ENCODE measurements at places on chromosomes 13 and 19.

DNA sequence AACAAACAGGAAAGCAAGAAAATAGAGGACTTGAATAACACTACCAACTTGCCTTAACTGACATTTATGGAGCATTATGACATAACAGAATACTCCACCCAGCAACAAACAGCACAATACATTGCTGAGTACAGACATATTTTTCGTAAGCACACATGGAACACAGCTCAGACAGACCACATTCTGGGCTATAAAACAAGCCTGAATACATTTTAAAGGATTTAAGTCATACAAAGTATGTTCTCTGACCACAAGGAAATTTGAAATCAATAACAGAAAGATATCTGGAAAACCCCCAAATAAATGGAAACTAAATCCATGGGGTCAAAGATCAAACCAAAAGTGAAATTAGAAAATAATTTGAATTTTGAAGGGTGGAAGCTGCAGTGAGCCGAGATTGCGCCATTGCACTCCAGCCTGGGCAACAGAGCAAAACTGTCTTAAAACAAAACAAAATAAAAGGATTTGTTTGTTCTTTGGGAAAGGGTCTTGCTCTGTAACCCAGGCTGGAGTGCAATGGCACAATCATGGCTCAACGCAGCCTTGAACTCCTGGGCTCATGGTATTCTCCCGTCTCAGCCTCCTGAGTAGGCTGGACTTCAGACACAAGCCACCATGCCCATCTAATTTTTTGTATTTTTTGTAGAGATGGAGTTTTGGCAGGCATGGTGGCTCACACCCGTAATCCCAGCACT, 5.6 kb downstream of the ZDHHC20 start:
- peak; percentile 77 for DNase-seq

DNA sequence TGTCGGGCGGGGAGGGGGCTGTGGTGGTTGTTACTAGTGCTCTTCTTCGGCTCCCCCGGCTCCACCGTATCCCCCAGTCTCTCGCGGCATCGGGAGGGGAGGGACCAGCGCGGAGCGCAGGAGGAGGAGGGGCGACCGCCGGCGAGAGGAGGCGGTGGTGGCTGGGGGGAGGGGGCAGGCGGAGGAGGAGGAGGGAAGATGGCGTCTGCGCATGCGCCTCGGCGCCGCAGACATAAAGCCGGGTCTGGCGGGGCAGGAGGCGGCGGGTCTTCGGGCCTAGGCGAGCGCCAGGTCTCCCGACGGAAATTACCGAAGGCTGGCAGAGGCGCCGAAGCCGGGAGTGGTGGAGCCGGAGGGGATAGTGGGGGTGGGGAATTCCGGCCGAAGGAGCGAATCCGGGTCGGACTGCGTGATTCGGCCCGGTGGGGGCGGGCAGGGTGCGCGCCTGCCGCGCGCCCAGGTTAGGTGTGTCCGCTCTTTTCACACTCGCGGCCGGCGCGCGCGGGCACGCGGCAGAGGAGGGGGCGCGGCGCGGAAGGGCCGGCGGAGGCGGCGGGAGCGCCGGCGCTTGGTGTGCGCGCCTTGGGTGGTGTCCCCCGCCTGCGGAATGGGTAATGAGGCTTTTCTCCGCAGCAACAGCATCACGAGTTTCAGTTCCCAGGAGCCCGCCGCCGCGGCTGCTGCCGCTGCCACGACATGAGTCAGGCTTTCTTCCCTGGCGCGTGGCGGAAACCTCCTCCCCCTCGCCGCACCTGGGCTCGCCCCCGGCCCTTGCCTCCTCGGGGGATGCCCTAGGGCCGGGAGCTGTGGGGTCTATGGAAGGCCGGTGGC, 1.3 kb upstream of the TSC22D1 start:
- DNase-seq: peak; percentile 97

- no peak for DNase-seq
Observed at GRCh38 chr13:114081761-114082681, 50.4 kb downstream of the RASA3 start.

GRCh38 chr19:47661161-47661560, 52.1 kb upstream of the EHD2 start:
- no peak for DNase-seq

Data from fibroblast of lung (primary cell).